ENCODE measurements at places on chromosomes 5 and 9.

DNA sequence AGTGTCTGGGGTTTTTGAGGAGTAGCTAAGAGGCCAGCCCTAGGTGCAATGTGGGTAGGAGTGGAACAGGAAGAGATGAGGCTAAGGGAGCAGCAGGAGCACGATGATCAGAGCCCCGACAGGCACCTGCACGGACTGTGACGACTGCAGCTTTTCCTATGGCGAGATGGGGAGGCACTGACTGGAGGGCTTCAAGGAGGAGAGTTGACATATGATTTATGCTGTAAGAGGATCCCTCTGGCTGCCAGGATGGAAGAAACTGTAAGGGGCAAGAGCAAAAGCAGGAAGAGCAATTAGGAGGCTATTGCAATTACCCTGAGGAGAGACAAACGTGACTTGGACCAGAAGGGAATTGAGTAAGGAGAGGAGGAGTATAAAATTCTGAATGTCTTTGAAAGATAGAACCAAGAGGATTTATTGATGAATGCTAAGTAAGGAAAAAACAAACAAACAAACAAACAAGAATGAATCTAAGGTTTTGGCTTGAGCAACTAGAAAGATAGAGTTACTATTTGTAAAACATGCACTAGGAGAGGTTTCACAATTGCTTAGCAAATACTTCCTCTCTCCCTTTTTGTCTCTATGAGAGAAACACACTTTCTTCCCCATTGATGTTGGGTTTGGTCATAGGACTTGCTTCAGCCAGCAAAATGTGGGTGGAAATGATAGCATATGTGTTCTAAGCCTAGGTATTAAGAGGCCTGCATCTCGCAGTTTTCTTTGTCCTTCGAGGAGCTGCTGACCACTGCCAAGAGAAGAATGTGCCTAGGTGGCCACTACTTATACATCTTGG, 32.9 kb downstream of the TRPC7 start:
- no peak for DNase-seq

GRCh38 chr5:35598707-35599370, 18.8 kb upstream of the SPEF2 start:
- no peak for DNase-seq

- DNase-seq, result no peak
These were observed 70.5 kb downstream of the PPARGC1B start for GRCh38 chr5:149800633-149801032.

GRCh38 chr5:102107865-102108264, 188.2 kb downstream of the SLCO4C1 start:
- DNase-seq, result no peak

- no peak for DNase-seq
These were observed 31.0 kb downstream of the ANKH start for GRCh38 chr5:14840624-14841023.

DNA sequence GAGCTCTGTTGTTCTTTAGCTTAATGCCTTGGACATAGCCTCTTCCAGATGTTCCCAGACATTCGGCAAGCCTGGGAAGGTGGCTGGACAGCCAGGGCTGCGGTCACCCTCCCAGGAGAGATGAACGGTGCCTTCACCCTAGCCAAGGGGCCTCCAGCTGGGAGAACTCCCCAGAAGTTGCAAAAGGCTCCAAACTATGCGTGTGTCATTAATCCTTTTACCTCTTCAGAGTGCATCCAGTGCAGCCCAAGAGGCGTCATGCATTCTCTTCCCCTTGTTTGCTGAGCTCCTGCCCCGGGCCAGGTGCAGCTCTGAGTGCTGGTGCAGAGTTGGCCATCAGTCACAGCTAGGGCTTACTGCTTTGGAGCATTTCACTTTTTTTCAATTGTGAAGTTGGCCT, 22.8 kb downstream of the HMCN2 start:
- no peak for DNase-seq

DNA sequence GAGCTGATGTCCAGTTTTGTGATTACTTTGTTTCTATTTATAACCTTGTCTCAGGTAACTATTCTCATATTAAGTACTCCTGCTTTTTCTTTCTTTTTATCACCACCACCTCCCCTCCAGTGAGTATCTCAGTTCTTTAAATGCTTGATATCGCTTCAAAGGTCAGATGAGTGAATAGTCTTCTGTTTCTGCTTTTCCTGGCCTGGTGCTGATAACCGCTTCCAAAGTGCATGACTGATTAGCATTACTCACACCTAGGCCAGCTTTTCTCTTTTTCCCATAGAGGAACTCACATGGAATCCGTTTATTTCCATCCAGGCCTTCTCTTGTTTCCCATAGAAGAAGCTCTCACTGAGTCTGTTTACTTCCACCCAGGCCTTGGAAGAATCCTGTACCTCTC, 3.2 kb downstream of the SLC36A1 start:
- DNase-seq, result no peak

- no peak for DNase-seq
These were observed 131.5 kb downstream of the ATPSCKMT start for GRCh38 chr5:10118150-10118549.

DNA sequence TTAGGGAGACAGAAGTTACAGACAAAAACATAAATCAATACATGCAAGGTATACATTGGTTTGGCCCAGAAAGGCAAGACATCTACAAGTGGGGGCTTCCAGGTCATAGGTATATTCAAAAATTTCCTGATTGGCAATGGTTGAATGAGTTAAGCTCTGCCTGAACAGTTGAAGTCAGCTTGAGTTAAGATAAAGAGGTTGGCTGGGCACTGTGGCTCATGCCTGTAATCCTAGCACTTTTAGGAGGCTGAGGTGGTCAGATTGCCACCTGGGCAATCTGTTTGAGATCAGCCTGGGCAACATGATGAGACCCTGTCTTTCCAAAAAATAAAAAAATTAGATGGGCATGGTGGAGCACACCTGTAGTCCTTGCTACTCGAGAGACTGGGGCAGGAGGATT, 16.3 kb downstream of the TMC1 start:
- DNase-seq, result no peak

DNA sequence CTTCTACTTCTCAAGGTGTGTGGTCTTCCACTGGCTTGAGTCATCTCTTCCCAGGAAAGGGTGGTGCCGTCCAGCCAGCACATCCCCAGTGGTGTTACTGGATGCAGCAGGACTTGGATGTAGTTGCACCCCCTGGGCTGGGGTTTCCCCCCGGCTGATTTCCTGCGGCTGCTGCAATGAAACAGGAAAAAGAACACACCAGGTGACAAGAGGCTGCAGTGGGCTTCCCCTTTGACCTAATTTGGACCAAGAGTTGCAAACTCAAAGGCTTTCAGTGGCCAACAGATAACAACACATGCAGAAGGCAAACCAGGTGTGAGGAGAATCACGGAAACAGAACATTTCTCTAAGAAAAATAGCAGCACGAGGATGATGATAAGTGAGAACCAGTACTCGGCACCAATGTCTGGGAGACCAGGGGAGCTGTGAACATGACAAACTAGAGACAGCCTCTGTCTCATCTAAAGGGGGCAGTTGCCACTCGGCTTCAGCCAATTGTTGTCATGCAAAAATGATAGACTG, 83.7 kb downstream of the PDE6A start:
- no peak for DNase-seq

GRCh38 chr5:133610489-133611356, 1.6 kb downstream of the FSTL4 start:
- DNase-seq, result peak; percentile 10

GRCh38 chr5:113119246-113119924, 142.8 kb downstream of the DCP2 start:
- DNase-seq, result no peak

- no peak for DNase-seq
These were observed 71.8 kb downstream of the EGFLAM start for GRCh38 chr5:38330207-38330606.

DNA sequence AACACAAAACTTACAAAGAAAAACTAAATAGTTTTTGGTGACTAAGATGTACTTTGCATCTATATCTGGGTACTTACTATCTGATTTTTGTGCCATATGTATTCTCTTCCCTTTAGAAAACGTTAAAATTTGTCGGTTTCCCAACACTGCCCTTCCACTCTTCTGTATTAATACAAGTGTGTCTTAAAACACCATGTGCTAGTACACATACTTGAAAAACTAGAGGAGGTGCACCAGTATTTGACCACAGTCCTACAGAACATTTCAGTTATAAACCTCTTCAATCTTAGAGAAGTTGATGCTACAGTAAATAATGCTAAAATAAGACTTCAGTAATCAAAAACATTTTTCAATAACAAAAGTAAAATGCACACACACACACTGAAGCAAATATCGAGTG, 251.2 kb downstream of the EFNA5 start:
- DNase-seq, result no peak

DNA sequence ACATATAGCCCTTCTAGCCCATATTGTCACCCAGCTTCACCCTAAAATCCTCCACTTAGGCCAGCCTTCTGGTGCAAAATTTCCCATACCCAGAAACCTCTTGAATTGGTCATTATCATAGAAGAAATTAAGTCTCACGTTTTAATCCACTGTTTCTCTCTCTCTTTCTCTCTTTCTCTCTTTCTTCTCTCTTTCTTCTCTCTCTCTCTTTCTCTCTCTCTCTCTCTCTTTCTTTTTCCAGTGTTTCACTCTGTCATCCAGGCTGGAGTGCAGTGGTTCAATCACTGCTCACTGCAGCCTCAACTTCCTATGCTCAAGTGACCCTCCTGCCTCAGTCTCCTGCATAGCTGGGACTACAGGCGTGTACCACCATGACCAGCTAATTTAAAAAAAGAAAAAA, 363.4 kb downstream of the TMEM167A start:
- no peak for DNase-seq

- no peak for DNase-seq
These were observed 187.6 kb downstream of the CD180 start for GRCh38 chr5:67009028-67009427.

GRCh38 chr9:4927701-4928100, 57.4 kb upstream of the JAK2 start:
- DNase-seq, result no peak
